ENCODE measurements at places on chromosomes 7 and 10. TPM values are rescaled to one million over a fixed set of nuclear protein-coding genes. Genes with fewer than 3 reads are reported as not detected.

NOS3 gene
- 10.8 TPM for total RNA-seq

FBH1 gene
- 71.1 TPM for total RNA-seq

ARHGAP22 gene
- total RNA-seq: not detected

PAOX gene
- 4.9 TPM for total RNA-seq

CARD11 gene
- total RNA-seq: not detected

HABP2 gene
- total RNA-seq: not detected

POT1 gene
- total RNA-seq: 15.2 TPM

SPDYE6 gene
- not detected for total RNA-seq

UCMA gene
- total RNA-seq: not detected

EEPD1 gene
- 68.0 TPM for total RNA-seq

CYP2C9 gene
- total RNA-seq: 0.75 TPM

ANXA11 gene
- 142 TPM for total RNA-seq

TMEM26 gene
- total RNA-seq: not detected

HOXA4 gene
- total RNA-seq: 3.8 TPM

FAM131B gene
- not detected for total RNA-seq

ACTR3C gene
- total RNA-seq: 1.1 TPM

MLXIPL gene
- 49.7 TPM for total RNA-seq

GIMAP8 gene
- total RNA-seq: 7.7 TPM

SPDYE16 gene
- 0.31 TPM for total RNA-seq

Measured in gastrocnemius medialis (tissue), 4 donors.